ENCODE measurements at places on chromosomes 1 and 21. TPM values are rescaled to one million over a fixed set of nuclear protein-coding genes. Genes with fewer than 3 reads are reported as not detected.

Gene MX2
- total RNA-seq, result 73.9 TPM

Gene MATN1
- total RNA-seq, result 1.2 TPM

Gene LRRIQ3
- 0.59 TPM for total RNA-seq

Gene CHIA
- total RNA-seq, result not detected

GRCh38 chr1:173330149-173330951 lies 123.2 kb upstream of the TNFSF4 start:
- no peaks in the 10 kb centered on the region for H3K27me3 ChIP-seq
- no peaks in the 10 kb centered on the region for H3K36me3 ChIP-seq
- H3K4me3 ChIP-seq, result no peak overlapping the region
- DNase-seq, result no peak

DNA sequence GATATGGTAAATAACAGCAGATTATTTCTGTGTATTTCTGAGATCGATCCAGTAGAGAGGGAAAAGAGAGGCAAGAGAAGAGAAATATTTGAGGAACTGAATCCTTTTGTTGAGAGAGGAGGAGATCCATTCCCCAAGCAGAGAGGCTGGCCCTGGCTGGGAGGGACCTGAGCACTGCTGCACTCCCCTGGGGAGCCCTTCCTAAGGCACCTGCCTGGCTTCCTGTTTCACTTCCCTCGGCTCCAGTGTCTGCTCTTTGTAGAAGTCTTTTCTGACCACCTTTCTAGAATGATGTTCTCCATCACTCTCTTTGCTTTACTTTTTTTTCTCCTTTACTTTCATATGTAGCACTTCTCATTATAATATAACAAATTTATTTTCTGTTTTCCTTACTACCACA lies 42.3 kb upstream of the SLC6A9 start:
- H3K27ac ChIP-seq, result no peak overlapping the region
- no peaks in the 10 kb centered on the region for H3K27me3 ChIP-seq
- H3K4me1 ChIP-seq, result peaks cover 7% of the 10 kb centered on the region
- H3K4me3 ChIP-seq, result no peak overlapping the region

All from natural killer cell (primary cell).